RPMI7951 (cell line): ENCODE measurements at places on chromosomes 12 and 14. TPM values are rescaled to one million over a fixed set of nuclear protein-coding genes. Genes with fewer than 3 reads are reported as not detected.

GRCh38 chr14:33350366-33350990 lies 411.8 kb downstream of the NPAS3 start:
- DNase-seq = no peak

- peak; percentile 80 for DNase-seq
Measured at GRCh38 chr14:68975667-68976066, 3.4 kb downstream of the ACTN1 start.

DNA sequence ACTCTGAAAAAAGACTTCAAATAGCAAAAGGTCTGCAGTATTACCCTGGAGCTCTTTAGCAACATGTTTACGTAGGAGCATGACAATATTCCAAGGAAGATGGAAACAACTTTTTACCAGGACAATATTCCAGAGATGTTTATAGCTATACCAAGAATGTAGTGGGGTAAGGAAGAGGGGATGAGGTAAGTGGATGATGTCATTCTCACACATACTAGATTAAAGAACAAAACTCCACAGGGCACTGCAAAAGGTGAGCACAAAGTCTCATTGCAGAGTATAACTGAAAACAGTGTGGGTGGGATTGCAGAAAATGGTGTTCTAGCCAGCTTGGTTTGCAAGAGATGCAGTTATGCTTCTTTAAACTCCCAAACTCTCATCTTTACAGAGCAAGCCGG lies 8.4 kb downstream of the CMTM5 start:
- no peak for DNase-seq

GRCh38 chr12:25208554-25208953 lies 13.5 kb downstream of the ETFRF1 start:
- DNase-seq = no peak

- DNase-seq = no peak
Measured at GRCh38 chr12:96007729-96008128, 11.6 kb upstream of the HAL start.

DNA sequence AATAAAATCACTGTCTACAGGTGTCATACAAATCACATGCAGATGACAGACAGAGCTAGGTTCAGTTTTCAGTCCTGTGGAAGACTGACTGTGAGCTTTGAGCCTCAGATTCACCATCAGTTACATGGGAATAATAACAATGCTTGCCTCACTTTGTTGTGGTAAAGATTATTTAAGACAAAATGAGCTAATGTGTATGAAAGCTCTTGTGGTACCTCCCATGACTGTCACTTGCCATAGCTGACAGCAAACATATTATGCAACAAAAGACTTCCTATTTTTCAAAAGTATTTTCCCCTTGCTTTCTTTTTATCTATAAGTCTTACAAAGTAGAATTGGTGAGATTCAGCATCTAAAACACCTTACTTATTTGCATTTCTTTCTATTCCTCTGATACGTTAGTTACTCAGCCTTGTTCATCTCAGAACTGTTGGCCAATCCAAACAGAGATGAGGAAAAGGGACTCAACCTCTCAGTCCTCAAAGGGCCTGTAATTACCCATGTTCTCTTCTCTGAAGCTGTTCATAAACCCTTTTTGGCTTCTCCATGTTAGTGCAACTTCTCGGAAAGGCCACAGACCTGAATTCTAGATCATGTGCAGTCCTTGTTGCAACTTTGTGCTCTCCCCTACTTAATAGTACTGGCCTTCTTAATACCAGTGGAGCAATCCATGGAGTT lies 8.8 kb upstream of the DDHD1 start:
- DNase-seq = no peak

DNA sequence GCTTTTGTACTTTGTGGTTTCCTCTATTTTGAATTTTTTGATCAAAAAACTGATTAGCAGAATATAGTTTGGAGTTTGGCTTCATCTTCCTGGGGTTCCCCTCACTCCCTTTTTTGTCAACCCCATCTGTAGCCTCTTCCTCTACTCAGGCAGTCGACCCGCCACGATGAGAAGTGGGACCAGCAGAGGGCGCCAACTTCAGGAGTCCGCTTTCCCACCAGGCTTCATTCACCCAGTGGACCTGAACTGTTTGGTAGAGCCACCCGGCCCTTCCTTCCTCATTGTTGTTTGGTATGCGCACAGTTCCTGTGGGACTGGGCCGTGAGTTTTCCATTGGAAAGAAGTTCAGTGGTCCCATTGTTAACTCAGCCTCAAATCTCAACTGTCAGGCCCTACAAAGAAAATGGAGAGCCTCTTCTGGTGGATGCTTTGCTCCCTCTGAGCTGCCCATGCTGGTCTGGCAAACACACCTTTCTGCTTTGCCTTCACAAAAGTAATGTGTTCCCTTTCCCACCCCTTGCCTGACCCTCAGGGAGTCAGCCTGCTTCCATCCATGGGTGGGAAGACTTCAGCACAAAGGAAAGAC lies 21.7 kb downstream of the TMBIM6 start:
- DNase-seq = peak; percentile 28

- no peak for DNase-seq
Measured at GRCh38 chr14:30982533-30982932, 42.9 kb upstream of the AP4S1 start.

DNA sequence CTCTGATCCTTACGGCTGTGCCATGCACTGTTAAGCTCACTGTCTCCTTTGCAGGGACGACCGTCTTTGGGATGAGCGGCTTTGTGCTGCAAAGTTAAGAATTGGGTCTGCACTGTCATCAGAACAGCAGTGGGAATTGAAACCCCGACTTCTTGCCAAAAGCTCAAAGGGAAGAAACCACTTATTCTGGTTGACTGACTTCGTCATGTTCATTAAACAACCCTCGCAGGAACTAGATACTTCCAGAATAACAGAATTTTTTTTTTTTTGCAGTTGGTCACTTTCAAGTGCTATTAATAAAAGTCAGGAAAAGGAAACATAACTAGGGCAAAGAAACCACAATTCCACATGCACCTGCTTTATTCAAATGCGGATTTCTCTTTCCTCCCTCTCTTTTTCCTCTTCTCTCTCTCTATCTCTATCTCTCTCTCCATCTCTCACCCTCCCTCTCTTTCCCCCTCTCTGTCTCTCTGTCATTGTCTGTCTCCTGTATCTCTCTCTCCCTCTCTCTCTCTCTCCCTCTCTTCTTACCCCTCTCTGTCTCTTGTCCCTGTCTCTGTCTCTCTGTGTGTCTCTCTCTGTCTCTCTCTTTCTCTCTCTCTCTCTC lies 12.3 kb upstream of the GLT1D1 start:
- peak; percentile 6 for DNase-seq

GRCh38 chr12:115660211-115660805 lies 617.2 kb downstream of the MED13L start:
- DNase-seq = peak; percentile 58

DNA sequence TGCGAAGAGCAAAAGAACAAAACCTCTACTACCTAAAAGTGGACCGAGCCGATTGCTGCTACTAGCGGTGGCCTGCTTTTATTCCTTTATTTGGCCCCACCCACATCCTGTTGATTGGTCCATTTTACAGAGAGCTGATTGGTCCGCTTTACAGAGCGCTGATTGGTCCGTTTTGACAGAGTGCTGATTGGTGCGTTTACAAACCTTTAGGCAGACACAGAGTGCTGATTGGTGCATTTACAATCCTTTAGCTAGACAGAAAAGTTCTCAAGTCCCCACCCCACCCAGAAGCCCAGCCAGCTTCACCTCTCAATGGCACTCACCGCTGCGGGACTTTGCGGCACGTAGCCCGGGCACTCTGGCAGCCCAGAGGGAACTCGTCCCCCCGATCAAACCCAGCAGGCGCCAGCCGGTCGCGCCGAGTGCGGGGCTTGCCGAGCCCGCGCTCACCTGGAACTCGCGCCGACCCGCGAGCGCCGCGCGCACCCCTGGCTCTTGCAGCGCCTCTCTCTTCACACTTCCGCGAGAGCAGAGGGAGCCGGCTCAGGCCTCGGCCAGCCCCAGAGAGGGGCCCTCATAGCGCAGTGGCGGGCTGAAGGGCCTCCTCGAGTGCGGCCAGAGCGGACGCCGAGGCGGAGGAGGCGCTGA lies 8.7 kb upstream of the FGD4 start:
- DNase-seq = peak; percentile 14

GRCh38 chr12:55516391-55516790 lies 24.2 kb downstream of the OR6C68 start:
- DNase-seq = no peak

- no peak for DNase-seq
Measured at GRCh38 chr14:43362586-43362985, 1144.5 kb downstream of the FSCB start.

GRCh38 chr12:123250471-123251383 lies 17.5 kb downstream of the MTRFR start:
- no peak for DNase-seq

GRCh38 chr12:114841557-114842251 lies 157.7 kb upstream of the TBX3 start:
- no peak for DNase-seq

DNA sequence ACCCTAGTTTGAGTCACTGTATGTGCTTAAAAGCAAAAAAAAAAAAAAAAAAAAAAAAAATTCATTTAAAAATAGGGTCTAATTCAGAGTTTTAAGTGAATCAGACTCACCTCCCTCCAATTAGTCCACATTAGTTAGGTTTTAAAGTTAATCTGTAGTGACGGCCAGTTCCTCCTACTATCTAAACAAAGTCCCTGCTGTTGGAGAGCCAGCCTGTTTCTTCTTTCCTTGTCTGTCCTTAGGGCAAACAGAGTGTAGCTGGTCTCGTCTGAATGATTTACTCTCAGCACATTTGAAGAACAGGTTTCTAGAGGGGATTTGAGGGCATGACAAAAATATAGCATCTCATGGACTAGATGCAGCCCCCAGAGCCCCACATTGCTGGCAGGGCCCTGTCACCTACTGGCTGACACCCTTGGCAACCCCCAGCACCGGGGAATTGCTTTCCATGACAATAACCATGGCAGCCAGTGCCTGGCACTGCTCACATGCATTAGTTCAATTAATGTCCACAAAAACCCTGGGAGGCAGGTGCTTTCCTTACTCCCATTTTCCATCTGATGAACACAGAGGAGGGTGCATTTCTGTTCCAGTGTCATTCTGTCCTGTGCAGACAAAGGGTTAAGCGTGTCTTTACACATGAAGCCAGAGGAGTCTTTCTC lies 138.3 kb downstream of the PLXNC1 start:
- DNase-seq = no peak

DNA sequence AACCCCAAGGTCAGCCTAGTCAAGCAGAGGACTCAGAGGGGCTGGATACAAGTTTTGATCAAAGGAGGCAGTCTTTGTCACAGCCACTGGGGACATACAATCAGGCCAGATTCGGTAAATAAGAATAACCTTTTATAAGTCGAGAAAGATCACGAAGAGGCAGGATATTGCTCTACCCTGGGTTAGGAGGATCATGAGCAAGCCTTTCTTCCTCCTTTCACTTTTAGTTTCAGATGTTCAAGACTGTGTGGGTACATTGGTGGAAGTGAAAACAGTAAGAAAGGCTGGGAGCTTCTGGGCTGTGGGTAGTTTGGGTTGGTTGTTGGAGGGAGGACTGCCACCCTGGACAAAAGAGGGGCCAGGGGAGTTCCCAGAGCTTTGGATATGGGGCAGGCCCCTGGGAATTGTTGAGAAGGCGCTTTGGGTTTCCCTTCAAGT lies 127.7 kb downstream of the SNAPC1 start:
- DNase-seq = peak; percentile 5

DNA sequence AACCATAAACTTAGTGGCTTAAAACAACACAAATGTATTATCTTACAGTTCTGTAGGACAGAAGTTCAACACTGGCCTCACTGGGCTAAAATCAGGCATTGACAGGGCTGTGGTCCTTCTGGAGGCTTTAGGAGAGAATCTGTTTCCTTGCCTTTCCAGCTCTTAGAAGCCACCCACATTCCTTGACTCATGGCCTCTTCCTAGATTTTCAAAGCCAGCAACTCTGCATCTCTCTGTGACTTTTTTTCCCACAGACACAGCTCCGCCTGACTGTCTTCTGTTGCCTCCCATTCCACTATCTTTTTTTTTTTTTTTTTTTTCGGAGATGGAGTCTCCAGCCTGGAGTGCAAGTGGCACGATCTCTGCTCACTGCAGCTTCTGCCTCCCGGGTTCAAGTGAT lies 11.8 kb upstream of the NFATC4 start:
- DNase-seq = no peak

- DNase-seq = no peak
Measured at GRCh38 chr12:117370588-117370987, 9.2 kb upstream of the NOS1 start.

- no peak for DNase-seq
Measured at GRCh38 chr14:51041108-51041531, 53.8 kb downstream of the TRIM9 start.

- no peak for DNase-seq
Measured at GRCh38 chr12:6965714-6966113, 4.8 kb downstream of the PHB2 start.

DNA sequence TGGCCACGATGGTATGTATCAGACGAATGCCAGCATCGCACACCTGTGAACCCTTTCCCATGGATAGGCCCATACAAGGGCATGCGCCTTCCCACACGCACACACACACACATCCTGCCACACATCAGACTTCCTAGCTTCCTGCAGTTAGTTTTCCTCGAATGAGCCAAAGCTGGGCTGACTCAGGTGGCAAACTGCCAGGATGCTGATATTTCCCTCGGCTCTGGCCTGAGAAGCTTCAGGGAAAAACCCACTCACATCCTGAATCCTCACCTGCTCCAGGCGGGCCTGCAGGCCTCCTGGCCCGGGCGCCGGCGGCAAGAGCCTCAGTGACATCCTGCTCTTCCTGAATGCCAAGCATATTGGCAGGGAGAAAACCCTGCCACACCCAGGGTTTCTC lies 22.4 kb downstream of the CALM1 start:
- peak; percentile 95 for DNase-seq

DNA sequence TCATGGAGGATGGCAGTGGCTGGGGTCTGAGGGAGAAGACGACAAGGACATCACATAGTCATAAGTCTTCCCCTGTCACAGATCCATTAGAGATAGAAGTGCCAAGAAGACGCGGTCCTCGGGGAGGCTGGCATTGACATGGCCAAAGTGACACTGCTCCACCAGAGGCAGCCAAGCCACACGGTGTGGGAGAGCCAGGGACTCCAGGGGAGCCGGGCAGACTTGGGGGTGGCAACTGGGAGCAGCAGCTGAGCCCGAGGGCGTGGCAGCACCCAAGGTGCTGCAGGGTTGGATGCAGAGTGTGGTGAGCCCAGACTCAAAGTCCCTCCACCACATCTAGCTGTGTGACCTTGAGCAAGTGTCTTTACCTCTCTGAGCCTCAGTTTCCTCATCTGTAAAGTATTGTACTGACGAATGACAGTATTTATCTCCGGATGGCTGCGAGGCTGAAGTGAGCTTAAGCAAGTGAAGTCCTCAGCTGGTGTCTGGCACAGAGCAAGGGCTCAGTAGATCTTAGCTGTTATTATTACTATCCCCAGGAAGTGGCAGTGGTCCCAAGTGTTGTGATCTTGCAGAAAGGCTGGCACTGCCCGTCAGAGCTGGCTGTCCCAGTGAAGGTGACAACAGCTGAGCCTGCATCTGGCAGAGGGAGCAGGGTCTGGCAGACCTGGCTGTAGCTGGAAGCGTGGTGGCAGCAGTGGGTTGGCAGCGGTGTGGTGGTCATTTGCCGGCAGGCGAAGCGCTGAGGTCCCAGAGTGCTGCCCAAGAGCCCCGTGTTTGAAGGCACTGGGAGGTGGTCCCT lies 54.9 kb downstream of the ZNF664 start:
- DNase-seq = no peak

GRCh38 chr14:103194256-103195045 lies 71.2 kb downstream of the TNFAIP2 start:
- DNase-seq = peak; percentile 34

Gene RBM19
- total RNA-seq = 9.7 and 12.5 TPM in 2 replicates

Gene GYS2
- not detected in 2 replicates for total RNA-seq

Gene NR1H4
- total RNA-seq = not detected in 2 replicates

Gene KRT75
- not detected in 2 replicates for total RNA-seq

Gene CD9
- 133 and 142 TPM in 2 replicates for total RNA-seq
